Psoas muscle (tissue), 8 donors: ENCODE measurements at places on chromosomes 1 and 21. TPM values are rescaled to one million over a fixed set of nuclear protein-coding genes. Genes with fewer than 3 reads are reported as not detected.

Gene SPATA1
- total RNA-seq: 0.93 TPM

Gene CHIT1
- total RNA-seq: not detected

Gene ANKRD45
- total RNA-seq: not detected

- DNase-seq: peak; percentile 50
These were observed 43.2 kb downstream of the ELK4 start for GRCh38 chr1:205588636-205589035.

DNA sequence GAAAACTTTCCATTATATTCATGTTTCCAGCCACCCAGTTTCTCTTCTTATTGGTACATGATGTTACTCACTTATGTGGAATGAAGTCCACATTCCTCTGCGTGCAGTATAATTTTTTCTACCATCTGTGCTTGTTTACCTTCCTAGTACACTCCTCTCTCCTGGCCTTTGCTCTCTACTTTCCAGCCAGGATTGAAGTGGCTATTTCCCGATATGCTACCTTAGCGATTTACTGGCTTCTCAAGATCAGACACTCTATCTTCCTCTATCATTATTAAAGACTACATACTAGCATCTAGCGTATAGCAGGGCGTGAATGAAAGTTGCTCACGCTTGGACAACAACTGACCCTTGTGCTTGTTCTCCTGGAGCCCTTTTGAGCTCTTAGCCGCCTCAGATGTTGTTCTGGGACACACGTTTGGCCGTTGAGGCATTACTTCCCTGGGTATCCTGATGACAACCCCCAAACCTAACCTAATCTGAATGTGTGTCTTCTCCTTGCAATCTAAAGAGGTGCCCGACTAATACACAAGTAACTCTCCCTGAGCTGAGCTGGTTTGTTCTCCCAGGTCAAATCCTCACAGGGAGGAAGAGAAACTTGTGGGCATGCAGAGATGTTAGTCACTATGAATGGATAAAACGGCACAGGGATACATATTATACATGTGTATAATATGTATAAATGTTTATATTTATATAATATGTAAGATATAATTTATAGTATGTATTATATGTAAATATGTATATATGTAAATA is 13.4 kb upstream of the MTARC2 start:
- no peak for DNase-seq

- DNase-seq: no peak
These were observed 29.1 kb downstream of the SMYD2 start for GRCh38 chr1:214310010-214310409.

DNA sequence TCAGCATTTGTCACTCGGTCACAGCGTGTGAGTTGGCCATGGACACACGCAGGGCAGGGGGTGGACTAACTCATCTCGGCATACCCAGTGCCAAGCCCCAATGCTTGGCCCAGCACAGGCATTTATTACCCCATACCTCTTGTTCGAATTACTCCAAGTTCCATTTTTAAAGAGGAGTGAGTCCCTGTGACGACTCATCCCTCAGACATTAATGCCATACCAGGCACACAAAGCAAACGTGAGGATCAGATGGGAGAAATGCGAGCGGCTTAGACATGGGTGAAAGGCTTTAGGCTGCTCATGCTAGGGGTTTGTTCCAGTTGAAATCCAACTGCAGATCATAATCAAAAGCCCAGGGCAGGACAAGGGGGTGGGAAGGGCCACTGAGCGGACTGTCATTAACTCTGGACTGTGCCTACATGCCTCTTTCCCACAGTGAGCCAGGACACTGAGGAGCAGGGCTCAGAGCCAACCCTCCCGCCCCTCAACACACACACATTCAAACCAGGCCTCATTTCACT is 118.5 kb upstream of the NGF start:
- no peak for DNase-seq

- DNase-seq: peak; percentile 30
These were observed 45.6 kb downstream of the RHBG start for GRCh38 chr1:156414461-156415064.

- no peak for DNase-seq
These were observed 1.7 kb downstream of the KRTAP10-3 start for GRCh38 chr21:44556879-44557278.

DNA sequence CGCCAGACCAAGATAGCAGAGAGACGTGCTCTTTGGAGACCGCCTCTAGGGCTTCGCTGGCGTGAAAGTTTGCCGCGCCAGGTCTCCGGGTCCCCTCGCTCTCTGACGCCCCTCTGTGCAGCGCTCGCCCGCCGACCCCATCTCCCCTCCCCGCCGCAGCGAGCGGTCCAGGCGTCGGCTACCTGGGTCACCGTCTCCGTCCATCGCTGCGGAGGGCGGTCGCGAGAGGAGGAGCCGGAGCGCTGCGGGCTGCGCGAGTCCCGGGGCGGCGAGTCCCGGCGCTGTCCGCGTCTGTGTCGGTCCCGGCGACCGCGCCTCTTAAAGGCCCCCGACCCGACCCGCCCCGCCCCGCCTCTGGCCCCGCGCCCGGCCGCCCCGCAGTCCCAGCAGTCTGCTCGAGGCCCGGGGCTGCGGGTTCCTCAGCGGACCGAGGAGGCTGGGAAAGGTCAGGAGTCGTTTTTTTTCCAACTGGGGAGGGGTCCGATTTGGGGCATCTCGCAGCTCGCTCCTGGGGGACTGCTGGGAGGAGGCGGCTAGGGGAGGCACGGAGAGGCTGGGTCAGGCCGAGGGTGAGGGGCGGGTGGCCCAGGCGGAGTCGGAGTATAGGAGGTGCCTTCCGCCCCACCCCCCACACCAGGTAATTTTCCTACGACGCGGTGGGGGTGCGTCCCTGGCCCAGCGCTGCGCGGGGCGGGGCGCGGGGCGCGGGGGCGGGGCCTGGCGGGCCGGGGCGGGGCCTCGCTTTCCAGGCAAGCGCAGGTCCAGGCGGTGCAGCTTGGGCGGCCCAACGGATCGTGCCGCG is at the start of the genes FBXO2 and FBXO44:
Gene FBXO2 (minus strand): TSS at position 293 of the 802 bp plus-strand sequence. CDS start 89 bp downstream, at position 204.
Gene FBXO44 (plus strand): TSS at position 741 of the 802 bp plus-strand sequence. CDS start 959 bp downstream, outside the sequence.
- DNase-seq: peak; percentile 48
